ENCODE measurements at places on chromosomes 3 and 15.

GRCh38 chr3:45640724-45641361 is 46.3 kb downstream of the LIMD1 start:
- no peak for ATAC-seq

DNA sequence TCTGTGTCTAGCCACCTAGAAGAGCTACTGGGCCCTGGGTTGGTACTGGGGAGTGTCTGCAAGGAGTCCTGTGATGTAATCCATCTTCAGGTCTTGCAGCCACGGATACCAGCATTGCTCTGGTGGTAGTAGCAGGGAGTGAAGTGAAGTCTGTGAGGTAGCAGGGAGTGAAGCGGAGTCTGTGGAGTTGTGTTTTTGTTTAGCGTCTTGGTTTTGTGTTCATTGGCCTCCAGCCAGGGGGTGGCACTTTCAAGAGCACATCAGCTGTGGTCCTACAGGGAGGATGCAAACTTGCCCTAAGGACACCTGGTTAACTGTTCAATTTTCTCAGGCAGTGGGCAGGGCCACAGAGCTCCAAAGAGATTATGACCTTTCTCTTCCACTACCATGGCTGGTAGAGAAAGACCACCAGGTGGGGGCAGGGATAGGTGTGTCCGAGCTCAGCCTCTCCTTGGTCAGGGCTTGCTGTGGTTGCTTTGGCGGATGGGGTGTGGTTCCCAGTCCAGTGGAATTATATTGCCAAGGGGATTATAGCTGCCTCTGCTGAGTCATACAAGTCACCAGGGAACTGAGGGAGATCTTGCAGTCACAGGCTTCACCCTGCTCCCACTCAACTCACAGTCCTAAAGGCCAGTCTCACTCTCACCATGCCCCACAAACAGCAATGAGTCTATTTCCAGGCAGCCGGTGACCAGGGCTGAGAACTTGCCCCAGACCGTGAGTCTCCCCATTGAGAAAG is 424.7 kb downstream of the ZBBX start:
- ATAC-seq = peak; percentile 61

DNA sequence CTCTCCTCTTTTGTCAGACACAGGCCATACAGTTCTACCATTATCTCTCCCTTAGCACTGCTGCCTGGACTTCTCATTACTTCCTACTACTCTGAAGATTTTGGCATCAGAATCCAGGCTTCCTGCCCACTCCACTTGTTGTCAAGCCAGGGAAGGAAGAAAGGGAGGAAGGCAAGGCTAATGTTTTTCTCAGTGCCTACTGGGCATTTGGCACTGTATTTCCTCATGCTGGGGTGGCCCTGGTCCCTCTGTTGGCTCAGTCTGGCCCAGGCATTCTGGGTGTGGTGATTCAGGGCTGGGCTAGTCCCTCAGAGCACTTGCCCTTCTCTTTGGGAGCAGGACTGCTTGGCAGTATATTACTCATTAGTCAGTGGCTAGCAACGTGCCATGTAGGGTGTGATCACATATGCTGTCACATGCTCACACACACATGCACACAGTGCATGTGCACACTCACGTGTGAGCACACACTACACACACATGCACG is 52.9 kb downstream of the BSN start:
- no peak for ATAC-seq

DNA sequence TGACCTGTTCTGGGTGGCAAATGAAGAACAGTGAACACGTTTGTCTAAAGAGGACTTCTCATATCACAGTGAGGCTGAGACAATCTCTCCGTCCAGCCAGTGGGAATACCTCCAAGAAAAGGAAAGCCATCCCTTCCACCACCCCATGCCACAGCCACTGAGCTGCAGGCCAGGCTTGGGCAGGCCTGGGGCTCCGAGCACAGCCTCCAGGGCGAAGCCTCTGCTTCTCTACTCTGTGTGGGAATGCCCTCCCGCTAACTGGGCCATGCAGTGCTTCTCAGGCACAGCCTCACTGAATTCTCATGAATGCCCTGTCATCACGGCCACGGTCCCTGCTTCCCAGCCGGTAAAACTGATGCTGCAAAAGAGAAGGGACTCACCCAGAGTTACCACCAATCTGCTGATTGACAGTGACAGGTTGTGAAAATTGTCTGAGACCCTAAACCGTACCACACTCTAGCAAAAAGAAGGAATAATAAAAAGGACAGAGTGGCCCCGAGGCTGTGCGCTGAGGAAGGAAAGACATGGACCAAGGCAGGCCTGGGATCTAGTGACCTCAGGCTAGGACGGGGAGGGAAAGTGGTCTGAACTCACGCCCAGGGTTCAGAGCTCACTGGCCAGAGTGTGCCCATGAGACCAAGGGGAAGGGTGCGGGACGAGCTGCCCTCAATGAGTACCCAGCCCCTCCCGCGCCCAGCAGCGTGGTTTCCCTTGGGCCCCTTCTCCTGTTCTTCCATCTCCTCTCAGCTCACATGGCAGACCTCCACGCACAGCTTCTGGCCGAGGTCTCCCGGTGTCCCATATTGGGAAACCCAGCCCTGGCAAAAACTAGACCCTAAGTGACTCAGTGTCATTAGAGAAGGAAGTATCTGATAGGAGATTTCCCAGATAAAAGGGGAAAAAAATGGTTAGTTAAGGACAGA is 52.8 kb downstream of the DHX30 start:
- ATAC-seq = no peak

DNA sequence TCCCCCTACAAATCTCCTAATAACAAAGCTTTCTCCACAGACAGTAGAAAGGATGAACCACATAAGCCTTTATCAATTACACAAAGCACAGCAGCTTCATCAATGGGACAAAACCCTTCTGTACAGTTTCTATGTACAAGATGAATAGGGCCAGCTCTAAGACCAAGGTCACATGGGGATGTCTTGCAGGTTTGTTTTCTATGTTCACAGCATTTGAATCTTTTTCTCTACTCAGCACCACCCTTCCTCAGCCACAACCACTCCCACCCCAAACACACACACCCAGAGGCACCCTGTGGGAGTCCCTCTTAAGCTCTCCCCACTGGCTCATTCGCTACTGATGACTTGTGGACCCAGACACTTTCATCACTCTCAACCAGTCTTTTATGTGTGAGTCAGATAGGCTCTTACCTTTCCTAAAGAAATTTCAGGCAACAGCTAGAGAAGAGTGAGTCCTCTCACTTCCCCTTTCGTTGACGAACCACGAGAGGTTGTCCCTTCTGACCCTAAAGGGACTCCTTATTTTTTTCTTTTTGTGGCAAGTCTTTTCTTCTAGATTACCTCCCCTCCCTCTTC is 57.9 kb downstream of the ARHGAP31 start:
- peak; percentile 70 for ATAC-seq

- no peak for ATAC-seq
These were observed 83.5 kb downstream of the SLC25A26 start for GRCh38 chr3:66304293-66304692.

DNA sequence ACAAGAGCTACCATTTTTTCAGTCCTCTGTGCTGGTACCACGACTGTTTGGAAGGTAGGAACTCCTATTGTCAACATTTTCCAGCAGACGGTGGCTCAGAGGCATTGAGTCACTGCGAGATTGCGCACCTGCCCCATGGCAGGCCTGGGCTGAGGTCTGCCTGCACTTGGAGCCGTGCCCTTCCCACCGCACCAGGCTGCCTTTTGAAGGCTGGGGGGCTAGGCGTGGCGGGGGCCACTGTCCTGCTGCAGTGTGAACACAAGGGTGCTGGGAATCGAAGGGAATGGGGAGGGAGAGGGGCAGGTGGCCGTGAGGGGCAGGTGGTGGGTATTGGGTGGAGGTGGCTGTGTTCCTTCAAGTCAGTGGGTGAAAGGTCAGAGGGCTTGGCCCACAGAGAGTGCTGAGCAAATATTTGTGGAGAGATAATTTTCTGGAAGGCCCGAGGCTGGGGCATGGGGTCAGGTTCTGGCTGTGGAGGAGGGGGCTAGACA is 16.3 kb downstream of the SNX33 start:
- ATAC-seq = no peak

GRCh38 chr15:70956201-70956995 is 63.8 kb downstream of the LRRC49 start:
- no peak for ATAC-seq

- ATAC-seq = peak; percentile 17
These were observed 10.8 kb downstream of the PDHB start for GRCh38 chr3:58422756-58423325.

- peak; percentile 95 for ATAC-seq
These were observed 21.8 kb downstream of the IGDCC4 start for GRCh38 chr15:65400760-65401610.

- ATAC-seq = no peak
These were observed 37.0 kb downstream of the ZNF710 start for GRCh38 chr15:90037961-90038631.

GRCh38 chr15:79450648-79451047 is 18.5 kb downstream of the MINAR1 start:
- ATAC-seq = no peak

DNA sequence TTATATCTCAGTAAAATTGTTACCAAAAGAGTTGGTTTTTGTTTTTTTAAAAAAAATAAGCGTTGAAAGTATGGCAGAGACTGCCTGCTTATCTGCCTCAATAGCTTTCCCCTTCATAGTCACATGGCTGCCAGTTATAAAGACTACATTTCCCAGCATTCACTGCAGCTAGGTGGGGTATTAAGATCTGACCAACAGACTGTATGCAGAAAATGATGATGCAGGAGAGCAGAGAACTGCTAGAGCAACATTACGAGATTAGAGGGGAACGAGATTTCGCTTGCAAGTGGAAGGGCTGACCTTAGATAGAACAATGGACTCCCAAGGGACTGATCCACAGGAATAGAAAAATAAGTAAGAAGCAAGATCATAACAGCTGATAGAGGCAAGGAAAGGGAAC is 14.3 kb downstream of the RHOA start:
- ATAC-seq = peak; percentile 91

DNA sequence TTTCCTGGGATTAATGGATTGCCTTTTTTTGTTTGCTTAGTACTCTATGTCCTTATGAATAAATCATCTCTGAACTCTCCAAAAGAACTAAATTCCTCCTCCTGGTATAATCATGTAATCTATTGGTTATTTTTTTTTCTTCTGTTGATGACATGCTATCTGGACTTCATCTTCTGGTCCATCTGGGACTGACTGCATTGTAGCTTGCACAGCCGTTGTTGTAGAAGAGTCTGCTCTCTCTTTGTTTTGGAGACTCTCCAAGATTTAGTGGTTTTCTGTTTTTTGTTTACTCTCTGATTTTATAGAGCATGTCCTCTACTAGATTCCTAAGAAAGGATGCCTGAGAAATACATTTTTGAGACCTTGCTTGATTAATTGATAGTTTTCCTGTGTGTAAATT is 19.1 kb downstream of the IREB2 start:
- no peak for ATAC-seq

- peak; percentile 54 for ATAC-seq
These were observed 263 bp downstream of the ST8SIA2 start for GRCh38 chr15:92393980-92394308.

DNA sequence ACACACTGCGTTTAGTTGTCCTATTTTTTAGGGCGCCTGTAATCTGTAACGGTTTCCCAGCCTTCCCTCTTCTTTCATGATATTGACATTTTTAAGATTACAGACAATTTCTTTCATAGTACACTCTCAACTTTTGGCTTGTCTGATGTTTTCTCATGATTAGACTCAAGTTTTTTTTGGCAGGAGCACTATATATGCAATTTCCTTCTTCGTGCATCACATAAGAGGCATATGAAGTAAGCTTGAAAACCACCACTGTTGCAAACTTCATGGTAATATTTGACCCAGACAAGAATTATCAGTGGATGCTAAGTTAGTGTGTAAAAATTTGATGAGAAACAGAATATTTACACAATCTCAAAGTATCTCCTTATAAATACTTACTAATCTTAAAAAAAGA is 119.2 kb upstream of the CMC1 start:
- no peak for ATAC-seq

- no peak for ATAC-seq
These were observed 214.7 kb downstream of the CHST2 start for GRCh38 chr3:143334231-143334630.

DNA sequence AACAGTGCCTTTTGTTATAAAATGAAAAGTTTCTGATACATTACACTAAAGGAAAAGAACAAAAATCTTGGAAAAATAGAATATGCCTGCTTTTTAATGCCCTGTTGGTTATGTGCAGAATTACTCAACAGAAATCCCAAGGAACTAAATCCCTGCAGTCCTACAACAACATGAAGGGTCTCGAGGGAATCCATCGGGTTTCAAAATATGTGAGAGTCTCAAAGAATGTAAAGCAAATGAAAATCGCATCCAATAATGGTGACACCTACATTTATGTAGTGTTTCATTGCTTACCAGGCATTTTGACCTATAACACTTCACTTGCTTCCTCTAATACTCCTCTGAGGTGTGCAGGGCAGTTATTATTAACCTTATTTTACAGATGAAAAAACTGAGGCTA is 411.3 kb downstream of the FOXP1 start:
- ATAC-seq = no peak

DNA sequence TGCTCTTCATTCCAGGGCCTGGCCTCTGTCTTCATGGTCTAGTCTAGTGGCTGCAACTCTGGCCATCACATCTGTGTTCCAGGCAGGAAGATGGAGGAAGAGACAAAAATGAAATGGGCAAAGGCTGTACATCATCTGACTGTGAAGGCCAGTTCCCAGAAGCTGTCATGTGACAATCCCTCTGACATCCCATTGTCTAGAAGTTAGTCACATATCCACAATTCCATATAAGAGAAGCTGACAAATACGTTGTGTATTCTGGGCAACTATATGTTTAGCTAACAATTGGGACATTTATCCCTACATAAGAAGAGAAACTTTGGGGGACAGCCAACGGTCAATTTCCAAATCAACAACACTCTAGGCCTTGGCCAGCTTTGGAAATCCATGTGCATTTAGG is 34.5 kb upstream of the C3orf70 start:
- no peak for ATAC-seq

DNA sequence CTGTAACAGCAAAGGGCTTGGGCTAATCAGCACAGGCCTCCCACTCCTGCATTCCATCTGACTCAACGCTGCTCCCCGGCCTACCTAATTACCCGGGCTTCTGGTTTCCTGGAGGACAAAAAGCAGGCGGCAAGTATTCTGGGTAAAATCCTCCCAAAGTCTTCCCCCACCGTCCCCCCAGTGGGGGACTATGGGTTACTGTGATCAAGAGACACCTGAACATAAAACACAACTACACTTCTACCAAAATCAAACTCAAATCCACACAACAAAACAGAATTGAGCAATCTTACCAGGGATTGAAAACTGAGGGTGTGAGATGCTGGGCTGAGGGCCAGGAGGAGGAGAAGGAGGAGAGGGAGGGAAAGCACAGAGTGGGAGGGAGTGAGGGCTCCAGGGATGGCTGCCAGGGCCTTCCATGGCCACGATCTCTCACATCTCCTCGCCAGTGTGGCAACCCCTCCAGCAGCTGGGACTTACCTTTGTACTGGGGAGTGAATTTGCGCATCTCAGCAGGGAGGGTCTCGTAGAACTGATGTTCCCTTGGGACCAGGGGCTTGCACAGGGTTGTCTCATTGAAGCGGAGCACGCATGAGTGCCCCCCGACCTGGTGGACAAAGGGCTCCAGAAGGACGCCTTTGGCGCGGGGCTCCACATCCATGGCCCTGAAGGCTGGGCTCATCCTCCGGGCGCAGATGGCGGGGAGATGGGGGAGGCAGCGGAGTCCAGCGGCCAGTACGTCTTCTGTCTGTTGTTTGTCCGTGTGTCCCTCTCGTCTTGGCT is 9.1 kb upstream of the NCKIPSD start:
- ATAC-seq = peak; percentile 57
